ENCODE measurements at places on chromosomes 7 and 10.
A peak's percentile ranks its signal among the peaks of the same experiment; 100 is the strongest.

DNA sequence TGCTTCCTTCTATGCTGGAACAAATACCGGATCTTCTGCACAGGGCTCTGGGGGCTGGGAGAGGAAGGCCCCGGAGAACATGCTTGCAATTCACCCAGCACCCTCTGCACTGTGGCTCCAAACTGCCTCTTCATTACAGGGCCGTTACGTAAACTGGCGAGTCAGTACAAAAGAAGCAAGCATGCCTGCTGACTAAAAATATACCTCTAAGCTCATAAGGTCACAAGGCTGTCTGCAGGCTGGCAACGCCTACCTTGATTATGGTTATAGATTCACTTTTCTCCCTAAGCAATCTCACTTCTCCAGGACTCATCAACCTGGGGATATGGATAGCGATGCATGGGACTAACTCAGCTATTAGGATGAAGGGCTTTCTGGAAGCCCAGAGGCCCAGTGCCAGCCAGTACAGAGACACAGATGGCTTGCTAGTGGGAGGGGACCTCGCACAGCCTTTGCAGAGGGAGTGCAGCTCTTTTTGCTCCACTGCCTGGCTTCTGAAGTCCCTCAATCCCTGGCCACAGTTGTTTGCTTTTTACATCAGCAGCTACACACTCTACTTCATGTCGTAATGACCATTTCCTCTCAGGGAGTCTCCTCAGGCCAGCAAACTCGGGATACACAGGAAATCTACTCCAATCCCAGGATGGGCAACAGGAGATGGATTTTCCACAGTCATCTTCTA, 96.1 kb downstream of the SH3PXD2A start:
- peak; percentile 80 for DNase-seq

DNA sequence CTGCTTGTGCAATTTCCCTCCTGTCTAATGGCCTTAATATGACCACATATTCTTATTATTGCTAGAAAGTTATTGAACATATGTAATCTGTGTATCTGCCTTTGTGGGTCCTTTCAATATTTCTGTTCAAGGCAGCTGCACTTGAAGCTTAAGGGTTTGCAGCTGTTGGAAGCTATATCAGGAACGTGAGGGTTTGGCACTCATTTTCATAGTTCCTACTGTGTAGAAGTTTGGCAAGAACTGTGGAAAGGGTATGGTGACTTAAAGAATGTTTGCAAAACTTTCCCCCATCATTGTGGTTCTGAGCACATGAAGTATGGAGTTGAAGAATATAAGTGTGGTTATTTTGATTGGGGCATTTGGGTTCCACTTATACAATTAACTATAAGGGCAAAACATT, 144.7 kb upstream of the SEMA3A start:
- no peak for DNase-seq

DNA sequence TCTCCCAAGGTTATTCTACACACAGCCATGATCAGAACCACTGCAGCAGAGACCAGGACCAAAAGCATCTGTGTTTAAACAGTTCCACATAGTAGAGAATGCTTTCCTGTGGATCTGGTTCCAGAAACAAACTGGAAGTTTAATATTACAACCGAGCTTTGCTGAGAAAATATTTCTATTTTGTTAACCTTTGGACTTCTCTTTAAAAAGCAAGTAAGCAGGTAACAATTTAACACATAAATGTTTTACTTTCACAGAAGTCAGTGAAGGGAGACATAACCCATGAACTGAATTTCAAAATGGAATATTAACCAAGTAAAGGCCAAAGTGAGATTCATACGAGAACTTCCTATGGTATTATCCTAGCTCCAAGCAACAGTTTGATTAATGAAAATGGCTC, 98.6 kb upstream of the PHYHIPL start:
- DNase-seq, result no peak

DNA sequence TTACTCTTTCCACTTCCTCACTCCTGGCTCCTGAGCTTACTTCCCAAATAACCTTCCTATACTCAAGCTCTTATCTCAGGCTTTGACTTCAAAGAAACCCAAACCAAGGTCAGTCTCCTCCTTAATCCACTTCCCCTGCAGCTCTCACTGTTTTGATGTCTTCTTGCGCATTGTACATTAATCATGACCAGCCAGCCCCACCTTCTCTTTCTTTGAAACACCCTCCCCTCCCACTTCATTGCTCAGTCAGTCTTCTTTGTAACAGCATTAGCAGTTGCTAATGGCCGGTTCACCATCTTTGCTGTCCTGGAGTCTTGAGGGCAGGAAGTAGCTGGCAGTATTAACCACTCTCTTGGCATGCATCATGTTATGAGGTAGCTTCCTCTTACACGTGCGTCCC, 57.9 kb upstream of the CHCHD3 start:
- no peak for DNase-seq

All from sigmoid colon (tissue), 7 donors.